NCI-H2171 treated with DMSO at 0.1 percent for 48 hours (cell line): ENCODE measurements at places on chromosomes 16 and 17.
A peak's percentile ranks its signal among the peaks of the same experiment; 100 is the strongest.

- DNase-seq: no peak
Measured at GRCh38 chr17:79154951-79155585, 80.4 kb downstream of the ENGASE start.

DNA sequence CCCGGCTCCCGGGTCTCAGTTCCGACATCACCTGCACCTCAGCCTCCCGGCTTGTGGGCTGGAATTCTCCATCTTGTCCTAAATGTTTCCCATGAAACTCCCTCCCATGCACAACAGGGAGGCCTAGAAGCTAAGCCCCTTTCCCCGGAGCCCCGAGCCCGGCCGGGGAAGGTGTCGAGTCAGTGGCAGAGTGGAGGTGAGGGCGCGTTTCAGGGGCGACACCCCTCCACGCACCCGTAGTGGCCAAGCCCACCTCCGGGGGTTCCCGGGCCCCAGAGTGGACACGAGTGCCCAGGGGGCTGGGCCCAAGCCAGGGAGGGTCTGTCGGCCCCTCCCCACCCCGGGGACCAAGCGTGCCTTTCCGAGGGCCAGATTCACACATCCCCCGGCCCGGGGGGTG lies 25.0 kb upstream of the C1QTNF8 start:
- no peak for DNase-seq

GRCh38 chr16:4314532-4315185 lies 1.2 kb upstream of the GLIS2 start:
- peak; percentile 58 for DNase-seq

GRCh38 chr16:65916995-65917394 lies 449.5 kb upstream of the CDH5 start:
- DNase-seq: no peak

DNA sequence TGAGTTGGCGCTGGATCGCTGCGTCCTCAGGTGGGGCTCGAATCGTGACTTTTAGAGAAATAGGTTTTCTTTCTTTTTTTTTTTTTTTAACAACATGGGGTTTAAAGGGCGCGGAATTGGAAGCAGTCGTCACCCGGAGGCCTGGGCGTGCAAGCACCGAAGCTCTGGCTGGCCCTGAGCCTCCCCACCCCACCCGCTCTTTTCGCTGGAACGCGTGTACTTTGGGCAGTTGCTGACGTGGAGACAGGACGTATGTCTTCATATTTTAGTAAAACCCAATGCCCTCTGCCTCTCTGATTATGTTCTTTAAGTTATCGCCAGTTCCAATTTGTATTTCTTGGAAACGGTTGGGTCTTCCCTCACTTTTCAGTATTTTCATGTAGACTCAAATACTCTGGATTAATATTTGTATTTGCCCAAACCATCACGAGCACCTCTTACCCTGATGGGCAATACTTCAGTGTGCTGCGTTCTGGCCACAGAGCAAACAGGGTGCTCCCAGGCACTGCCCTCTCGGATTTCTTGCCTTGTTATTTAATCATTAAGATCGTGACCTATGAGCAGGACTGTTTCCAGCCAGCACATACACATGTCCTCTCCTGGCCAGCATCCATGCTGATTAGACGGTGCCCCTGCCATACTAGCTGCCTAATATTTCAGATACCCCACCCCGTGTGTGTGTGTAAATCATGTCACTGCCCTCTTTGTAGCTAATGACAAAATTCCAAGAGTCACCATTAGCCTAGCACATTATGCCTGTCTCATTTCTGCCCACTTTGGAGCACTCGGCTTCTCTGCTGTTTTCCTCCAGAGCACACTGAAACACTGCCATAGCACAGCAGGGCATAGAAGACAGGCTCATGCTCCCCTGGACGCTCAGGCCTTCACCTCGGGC lies 805 bp upstream of the C16orf95 start:
- DNase-seq: peak; percentile 57

DNA sequence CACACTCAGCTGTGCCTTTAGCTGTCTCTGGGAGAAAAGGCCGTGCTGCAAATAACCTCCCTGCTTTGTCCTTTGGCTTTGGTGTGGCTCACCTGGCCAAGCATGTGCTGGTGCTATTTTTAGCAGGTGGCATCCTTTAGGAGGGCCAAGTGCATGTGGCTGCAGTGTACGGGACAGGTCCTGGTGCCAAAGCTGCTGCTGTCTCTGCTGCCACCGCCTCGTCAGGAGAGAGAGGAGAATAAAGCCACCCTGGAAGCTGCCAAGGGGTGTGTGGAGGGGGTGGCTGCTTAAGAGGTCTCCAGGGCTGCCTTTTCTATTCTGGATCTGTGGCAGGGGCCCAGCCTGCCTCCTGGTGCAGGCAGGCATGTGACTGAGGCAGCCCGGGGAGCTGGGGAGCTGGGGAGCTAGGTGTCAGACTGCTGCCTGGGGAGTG lies 6.2 kb downstream of the AKAP1 start:
- DNase-seq: no peak

- DNase-seq: no peak
Measured at GRCh38 chr17:56028837-56029236, 124.4 kb upstream of the ANKFN1 start.

GRCh38 chr17:79024901-79025737 lies 1.1 kb downstream of the C1QTNF1 start:
- no peak for DNase-seq

GRCh38 chr16:63883091-63883490 lies 1238.8 kb downstream of the CDH11 start:
- DNase-seq: no peak

DNA sequence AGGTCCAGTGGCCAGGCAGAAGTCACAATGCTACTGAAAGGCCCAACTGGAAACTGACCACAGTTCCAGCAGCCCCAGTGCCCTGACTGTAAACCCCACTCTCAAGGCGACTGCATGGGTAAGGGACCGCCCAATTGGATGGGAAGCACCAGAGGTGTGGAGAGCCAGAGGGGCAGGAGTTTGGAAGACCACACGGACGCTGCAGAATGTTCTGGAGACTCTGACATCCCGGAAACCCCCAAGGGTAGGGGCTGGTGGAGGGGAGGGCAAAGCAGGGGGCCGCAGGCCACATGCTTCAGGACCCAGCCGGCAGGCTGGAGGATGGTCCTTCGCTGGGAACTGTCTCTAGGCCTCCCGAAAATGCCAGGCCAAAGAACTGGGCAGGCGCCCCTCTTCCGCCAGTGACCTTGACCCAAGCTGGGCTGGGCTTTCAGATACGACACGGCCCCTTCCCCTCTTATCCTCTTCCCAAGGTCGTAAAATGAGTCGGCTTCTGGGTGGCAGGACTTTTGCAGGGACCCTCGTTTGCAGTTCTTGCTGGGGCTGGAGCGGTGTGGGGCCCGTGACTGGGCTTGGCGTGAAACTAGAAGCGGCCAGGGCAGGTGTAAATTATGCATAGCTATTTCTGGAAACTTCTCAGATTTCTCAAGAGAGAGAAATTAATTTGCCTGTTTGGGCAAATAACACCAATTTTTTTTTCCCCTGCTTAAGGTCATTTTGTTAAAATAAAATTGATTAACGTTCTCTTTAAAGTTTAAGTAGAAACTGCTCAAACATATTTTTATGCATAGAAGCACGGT lies 110.2 kb downstream of the C16orf78 start:
- no peak for DNase-seq

GRCh38 chr16:85426806-85427205 lies 186.3 kb upstream of the GSE1 start:
- DNase-seq: no peak

- no peak for DNase-seq
Measured at GRCh38 chr17:1302761-1303160, 23.3 kb downstream of the TRARG1 start.

DNA sequence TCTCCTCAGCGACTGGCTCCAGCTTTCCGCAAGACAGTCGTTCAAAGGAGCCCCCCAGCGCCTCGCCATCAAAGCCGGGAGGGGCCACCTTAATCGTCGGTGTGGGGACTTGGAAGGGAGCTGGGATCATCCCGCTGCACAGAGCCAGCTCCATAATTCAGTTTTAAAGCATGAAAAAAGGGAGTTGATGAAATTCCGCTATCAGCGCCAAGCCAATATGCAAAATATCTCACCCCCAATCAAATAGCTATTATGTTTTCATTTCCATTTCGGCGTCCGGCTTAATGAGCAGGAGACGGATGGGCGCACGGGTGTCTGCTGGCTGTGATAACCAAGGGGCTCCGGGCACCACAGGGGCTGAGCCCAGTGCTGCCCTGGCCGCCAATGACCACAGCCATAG lies 27.7 kb downstream of the ZFPM1 start:
- no peak for DNase-seq

GRCh38 chr17:50469671-50470305 lies 1.1 kb upstream of the CHAD start:
- no peak for DNase-seq

GRCh38 chr17:61412143-61412859 lies 12.7 kb downstream of the TBX2 start:
- peak; percentile 77 for DNase-seq

DNA sequence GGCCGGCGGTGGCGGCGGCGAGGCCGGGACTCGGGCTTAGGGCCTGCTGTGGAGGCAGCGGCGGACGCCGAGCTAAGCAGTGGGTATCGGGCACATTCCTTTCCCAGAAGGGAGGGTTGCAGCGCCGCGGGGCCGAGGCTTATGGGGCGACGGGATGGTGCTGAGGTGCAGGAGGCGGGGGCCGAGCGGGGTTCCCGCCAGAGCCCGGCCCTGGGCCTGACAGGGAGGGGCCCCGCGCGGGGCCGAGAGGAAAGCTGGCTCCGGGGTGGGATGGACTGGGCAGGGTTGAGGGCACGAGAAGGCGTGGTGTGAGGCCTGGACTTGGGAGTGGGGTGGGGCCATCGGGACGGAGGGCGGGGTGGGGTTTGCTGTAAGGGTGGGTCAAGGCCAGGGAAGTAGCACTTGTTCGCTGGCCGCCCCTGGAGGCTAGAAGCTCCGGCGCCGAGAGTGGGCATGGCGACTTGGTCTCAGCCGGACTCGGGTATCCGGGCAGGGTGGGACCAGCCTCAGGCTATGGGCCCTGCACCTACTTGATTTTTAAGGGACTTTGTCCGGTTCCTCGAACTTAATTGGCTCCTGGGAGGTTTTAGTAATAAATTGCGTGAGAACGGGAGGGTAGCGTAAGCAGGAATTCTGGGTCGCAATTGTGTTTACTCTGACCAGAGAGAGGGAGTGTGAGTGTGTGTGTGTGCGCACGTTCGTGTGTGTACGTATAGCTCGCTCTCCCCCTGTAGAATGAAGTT lies 396 bp downstream of the NFE2L1 start:
- DNase-seq: no peak

DNA sequence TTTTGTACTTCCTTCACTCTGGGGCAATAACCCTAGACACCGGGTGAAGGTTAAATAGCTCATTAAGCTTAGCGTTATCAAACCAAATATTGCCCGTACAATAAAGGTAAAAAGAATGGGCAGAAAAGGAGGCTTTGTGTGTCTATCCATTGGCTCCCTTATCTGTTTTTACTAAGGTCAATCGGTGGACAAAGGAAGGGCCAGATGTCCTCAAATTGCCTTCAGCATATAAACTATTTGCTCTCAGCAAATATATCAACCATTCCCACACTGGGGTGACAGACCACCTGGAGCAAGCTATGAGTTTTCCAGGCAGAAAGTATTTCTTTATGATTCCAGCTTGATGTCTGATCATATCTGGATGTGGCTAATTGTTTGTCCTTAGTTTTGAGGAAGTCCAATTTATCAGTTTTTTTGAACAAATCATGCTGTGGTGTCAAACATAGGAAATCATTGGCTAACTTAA lies 25.3 kb upstream of the WIPI1 start:
- DNase-seq: no peak

- DNase-seq: no peak
Measured at GRCh38 chr17:2181206-2181896, 122.2 kb downstream of the SMG6 start.

- DNase-seq: peak; percentile 14
Measured at GRCh38 chr17:45719335-45720071, 64.6 kb upstream of the CRHR1 start.

DNA sequence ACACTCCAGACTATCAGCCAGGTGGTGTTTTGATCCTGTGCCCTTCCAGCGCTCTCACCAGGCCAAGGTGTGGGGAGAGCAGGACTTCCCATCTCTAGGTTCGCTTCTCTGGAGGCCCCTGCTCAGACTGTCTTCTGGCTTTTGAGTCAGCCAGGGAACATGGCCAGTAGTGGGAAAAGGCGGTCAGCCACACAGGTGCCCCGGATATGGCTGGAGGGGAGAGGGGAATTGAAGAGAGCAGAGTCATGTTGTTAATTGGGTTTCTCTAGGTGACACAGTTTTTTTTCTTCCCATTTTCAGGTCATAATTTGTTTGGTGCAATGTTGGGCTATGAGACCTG lies 1.5 kb downstream of the MINK1 start:
- no peak for DNase-seq

- DNase-seq: no peak
Measured at GRCh38 chr17:75348386-75349012, 57.0 kb downstream of the GRB2 start.

GRCh38 chr17:44314869-44315661 lies 6.7 kb downstream of the RUNDC3A start:
- peak; percentile 79 for DNase-seq

DNA sequence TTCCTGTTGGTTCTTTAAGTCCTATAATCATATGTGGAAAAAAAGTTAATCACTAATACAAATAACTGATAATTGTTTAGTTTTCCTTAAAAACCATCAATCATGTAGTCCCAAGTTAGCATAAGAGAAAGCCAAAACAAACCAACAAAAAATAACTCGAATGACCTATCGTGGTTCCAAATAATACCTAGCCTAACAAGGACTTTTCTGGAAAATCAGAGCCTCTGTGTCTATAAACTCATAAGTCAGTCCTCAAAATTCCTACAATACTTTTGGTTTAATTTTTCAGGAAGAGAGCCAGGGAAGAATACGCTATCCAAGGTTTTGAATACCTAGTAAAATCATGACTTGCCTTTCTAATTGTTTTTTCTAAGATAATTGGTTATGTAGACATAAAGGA lies 975.3 kb upstream of the SOX9 start:
- DNase-seq: no peak

- DNase-seq: peak; percentile 97
Measured at GRCh38 chr17:80799538-80800480, 191.8 kb upstream of the CHMP6 start.

DNA sequence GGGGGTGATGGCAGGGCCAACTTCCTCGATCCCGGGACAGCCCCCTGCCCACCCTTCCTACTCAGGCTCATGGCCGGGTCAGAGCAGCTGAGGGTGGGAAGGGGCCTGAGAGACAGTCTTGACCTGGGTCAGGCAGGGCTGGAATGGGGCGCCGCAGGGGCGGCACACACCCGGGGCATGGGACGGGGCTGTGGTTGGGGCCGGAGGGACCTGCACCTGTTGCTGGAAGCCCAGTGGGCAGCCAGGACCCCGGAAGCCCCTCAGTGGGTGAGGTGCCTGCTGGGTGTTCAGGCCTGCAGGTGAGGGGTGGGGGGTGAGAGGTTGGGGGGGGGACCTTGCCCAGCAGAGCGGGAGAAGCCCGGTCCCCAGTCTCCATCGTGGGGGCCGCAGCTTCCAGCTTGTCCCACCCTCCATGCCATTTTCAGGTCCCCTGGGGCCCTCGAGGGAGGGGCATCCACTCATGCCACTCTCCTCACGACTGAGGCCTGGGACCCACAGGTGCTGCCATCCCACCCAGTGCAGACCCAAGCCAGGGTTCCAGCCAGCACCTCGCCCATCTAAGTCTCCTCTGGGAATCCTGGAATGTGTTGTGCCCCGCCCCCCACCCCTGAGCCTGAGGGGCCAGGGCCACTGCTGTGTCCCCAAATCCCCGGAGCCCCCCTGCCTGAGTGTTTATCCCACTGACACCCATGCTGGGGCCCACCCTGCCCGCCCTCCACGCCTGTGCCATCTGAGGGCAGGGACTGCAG lies 43.4 kb upstream of the ACSF3 start:
- no peak for DNase-seq

- DNase-seq: peak; percentile 5
Measured at GRCh38 chr16:15536843-15537242, 102.5 kb downstream of the BMERB1 start.
